IMR-90 (cell line): ENCODE measurements at places on chromosomes 4 and X. TPM values are rescaled to one million over a fixed set of nuclear protein-coding genes. Genes with fewer than 3 reads are reported as not detected.

STK26 gene
- 0.18 and 0.28 TPM in 2 replicates for total RNA-seq

MAGEA8 gene
- not detected in 2 replicates for total RNA-seq

PLK4 gene
- total RNA-seq, result 15.1 and 16.1 TPM in 2 replicates

TMEM150C gene
- total RNA-seq, result under 0.01 and 0.36 TPM in 2 replicates

NELFA gene
- total RNA-seq, result 4.3 and 5.8 TPM in 2 replicates

DUSP21 gene
- not detected in 2 replicates for total RNA-seq

PABPC5 gene
- 0.90 and 1.7 TPM in 2 replicates for total RNA-seq

F8A2 gene
- total RNA-seq, result not detected in 2 replicates

DCAF16 gene
- 23.6 and 31.5 TPM in 2 replicates for total RNA-seq

NR0B1 gene
- not detected in 2 replicates for total RNA-seq

ZFP42 gene
- not detected in 2 replicates for total RNA-seq

GPC3 gene
- total RNA-seq, result not detected in 2 replicates

MAGEA9B gene
- not detected in 2 replicates for total RNA-seq

RTL9 gene
- 0.56 and 0.90 TPM in 2 replicates for total RNA-seq

MTMR8 gene
- under 0.01 TPM in 1 of 2 replicates, not detected in the other for total RNA-seq

BEND2 gene
- total RNA-seq, result not detected in 2 replicates

FAM149A gene
- total RNA-seq, result 0.54 and 0.83 TPM in 2 replicates

MMRN1 gene
- total RNA-seq, result not detected in 2 replicates

SPANXD gene
- not detected in 2 replicates for total RNA-seq

CLIC2 gene
- under 0.01 and 0.18 TPM in 2 replicates for total RNA-seq

CSTF2 gene
- 27.8 and 30.3 TPM in 2 replicates for total RNA-seq

VCX2 gene
- not detected in 2 replicates for total RNA-seq

MAGEA12 gene
- total RNA-seq, result not detected in 2 replicates

RGN gene
- total RNA-seq, result under 0.01 and 0.18 TPM in 2 replicates

C4orf51 gene
- not detected in 2 replicates for total RNA-seq

RNF150 gene
- 10.6 and 18.1 TPM in 2 replicates for total RNA-seq

INTS6L gene
- total RNA-seq, result 2.7 and 3.9 TPM in 2 replicates

ETDB gene
- total RNA-seq, result not detected in 2 replicates

GAB1 gene
- total RNA-seq, result 8.9 and 12.0 TPM in 2 replicates

ADGRA3 gene
- 28.0 and 30.3 TPM in 2 replicates for total RNA-seq

MAGEB2 gene
- total RNA-seq, result not detected in 2 replicates

PRR32 gene
- not detected in 2 replicates for total RNA-seq
